Type B pancreatic cell (in vitro differentiated cells): ENCODE measurements at places on chromosomes 5 and 9.

- DNase-seq, result no peak
These were observed 6.2 kb downstream of the PHF2 start for GRCh38 chr9:93582550-93582949.

- no peak for DNase-seq
These were observed 62.0 kb downstream of the SUSD1 start for GRCh38 chr9:112112941-112113681.

DNA sequence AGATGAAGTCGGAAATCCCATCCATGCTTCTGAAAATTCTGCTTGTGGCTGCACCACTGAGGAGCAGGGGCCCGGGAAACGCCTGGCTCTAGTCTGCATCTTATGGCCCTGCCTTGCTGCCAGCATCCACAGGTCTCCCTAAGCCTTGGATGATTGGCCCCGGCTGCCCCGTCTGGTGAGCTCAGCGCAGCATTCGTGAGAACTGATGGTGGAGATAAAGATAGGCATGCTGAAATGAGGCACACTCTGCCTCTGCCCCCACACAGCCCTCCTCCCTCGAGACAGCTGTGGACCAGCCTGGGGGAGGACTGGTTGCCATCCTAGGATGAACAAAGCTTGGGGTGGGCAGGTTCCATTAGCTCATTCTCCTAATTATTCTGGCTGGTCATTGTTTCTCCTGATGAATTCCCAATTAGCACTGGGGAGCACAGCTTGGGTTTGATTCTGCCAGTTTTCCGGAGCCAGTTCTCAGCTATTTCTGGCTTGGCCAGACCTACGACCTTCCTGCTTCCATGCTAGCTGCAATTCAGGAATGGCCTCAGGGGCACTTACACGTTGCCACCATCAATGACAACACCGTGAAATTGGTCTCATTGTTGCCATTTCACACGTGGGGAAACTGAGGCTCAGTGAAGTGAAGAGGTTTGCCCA is 62.8 kb upstream of the CPEB4 start:
- no peak for DNase-seq

- DNase-seq, result no peak
These were observed 103.7 kb upstream of the CD180 start for GRCh38 chr5:67300326-67300725.

GRCh38 chr9:116279230-116279629 is 125.6 kb downstream of the PAPPA start:
- no peak for DNase-seq

DNA sequence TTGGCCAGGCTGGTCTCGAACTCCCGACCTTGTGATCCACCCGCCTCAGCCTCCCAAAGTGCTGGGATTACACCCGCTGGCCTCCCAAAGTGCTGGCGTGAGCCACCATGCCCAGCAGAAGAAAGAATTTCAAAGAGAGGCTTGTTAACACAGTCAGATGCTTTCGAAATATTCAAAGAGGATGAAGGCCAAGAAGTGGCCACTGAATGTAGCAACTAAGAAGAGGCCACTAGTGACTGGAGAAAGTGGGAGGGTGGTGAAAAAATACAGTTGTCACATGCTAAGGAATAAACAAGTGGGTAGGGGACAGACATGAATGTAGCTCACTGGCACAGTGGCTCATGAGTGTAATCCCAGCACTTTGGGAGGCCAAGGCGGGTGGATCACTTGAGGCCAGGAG is 13.0 kb upstream of the TPM2 start:
- DNase-seq, result no peak

DNA sequence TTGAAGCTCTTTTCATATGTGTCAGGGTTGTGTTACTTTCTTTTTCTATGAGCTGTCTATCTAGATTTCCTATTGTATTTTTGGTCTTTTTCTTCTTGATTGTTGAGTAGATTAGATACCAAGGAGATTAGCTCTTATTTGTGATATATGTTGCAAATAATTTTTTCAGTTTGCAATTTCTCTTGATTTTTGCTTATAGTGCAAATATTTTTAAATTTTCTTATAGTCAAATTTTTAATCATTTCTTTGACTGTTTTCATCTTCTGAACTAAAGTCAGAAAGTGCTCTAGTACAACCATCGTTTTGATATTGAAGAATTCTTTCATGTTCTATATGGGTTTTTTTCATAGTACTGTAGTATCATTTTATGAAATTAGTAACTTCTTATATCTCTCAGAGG is 193.7 kb downstream of the OSTF1 start:
- no peak for DNase-seq

GRCh38 chr5:176658007-176658599 is 10.8 kb downstream of the TSPAN17 start:
- no peak for DNase-seq

GRCh38 chr5:68565427-68565826 is 349.9 kb downstream of the PIK3R1 start:
- no peak for DNase-seq

- DNase-seq, result no peak
These were observed 373.9 kb downstream of the CHSY3 start for GRCh38 chr5:130278136-130278535.

DNA sequence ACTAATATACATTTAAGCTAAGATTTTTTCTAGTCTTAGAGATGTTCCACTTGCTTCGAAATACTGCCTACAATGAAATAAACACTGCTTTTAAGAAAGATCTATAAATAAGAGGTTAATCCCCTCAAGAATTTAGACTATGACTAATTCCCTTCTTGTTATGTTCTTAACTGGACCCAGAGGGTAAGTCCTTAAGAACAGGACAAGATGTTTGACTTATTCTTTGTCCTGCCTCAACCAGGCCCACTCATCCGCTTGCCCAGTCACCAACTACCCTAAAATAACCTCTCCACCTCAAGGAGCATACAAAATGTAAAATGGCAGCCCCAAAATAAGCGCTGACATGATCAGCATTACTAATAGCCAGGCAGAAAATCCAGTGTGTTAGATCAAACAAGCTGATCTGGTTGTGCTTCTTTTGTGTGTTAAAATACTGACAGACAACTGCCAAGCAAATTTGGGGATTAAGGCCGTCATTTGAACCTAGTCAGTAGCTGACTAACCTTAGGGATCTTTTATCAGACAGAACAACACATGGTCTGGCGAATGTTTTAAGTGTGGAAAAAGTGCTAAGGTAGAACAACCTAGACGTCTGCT is 93.7 kb upstream of the SMC5 start:
- no peak for DNase-seq

GRCh38 chr5:171524466-171524865 is 105.0 kb downstream of the FGF18 start:
- DNase-seq, result no peak

DNA sequence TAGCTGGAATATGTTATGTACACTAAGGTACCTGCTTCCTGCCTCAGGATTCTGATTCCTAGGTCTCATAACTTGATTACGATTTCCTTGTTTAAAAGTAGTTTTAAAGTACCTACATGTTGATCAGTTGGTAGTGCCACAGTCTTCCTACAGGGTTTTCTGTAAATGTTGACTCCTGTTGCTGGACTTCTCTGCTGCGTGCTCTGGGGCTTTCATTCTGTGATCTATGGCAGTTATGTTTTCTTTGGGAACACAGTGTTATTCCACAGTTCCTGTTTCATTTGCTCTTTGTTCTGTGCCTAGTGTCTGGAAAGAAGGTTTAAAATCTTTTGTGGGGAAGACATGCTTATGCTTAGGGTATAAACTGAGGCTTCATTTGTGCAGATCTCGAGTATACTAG is 343.5 kb downstream of the PLK2 start:
- no peak for DNase-seq

DNA sequence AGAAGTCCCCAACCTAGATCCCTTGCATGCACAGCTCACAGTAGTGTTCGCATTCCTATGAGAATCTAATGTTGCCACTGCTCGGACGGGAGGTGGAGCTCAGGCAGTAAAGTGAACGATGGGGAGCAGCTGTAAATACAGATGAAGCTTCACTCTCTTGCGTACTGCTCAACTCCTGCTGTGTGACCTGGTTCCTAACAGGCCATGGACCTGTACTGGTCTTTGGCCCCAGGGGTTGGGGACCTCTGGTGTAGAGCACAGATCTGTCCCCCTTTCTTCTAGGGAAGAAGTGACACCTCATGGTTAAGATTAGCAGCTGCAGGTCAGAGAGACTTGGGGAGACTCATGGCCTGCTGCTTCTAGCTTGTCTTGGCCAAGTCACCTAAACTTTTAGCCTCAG is 7.1 kb downstream of the ARHGEF28 start:
- DNase-seq, result no peak

- DNase-seq, result no peak
These were observed 2.6 kb downstream of the CTNNAL1 start for GRCh38 chr9:109010746-109011145.

DNA sequence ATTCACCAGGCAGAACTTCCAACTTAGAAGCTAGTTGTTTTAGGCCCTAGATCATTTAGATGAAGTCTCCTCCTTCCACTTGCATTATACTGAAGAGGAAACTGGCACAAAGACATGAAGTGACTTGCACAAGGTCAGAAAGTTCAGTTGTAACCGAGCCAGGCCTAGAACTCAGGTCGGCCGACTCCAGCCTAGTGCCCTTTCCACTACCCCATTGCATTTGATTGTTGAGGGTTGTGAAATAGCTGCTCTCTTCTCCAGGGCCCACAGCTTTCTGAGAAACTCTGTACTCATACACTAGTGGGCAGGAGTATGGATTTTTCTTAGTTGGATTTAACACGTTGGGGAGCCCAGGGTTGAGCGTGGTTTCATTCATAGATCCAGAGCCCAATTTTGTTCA is 5.6 kb downstream of the ZNF462 start:
- no peak for DNase-seq

DNA sequence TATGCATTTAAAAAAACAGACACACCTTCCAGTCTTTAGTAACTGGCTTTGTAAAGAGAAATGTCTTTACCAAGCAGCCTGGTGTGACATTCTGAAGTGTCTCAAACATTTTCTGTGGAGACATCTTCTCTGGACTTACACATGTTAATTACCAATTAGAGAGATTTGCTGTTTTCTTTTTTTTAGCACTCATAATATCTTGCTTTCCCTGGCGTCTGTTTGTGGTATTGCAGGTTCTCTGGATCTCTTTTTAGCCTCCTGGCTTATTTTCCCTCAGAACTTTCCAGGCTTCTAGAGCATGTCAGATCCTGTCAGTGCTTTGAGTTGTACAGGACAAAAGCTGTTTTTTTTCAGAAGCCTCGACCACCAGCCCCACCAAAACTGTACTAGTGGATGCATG is 92.5 kb downstream of the MSX2 start:
- no peak for DNase-seq

DNA sequence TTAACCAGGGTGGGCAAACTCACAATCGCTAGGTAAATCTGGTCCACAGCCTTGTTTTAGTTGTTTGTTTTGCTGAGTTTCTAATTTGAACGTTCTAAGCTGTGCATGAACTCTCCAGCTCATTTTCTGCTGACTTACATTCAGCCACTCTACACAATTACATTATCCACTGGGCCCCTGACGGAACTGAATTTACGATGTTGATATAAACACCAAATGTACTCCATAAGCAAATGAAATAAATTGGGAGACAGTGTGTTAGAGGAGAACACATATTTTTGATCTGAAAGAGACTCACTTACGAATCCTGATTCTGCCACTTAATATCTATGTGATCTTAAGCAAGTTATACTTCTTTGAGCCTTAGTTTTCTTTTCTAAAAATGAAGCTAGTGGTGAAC is 393.4 kb downstream of the ZNF608 start:
- DNase-seq, result no peak

DNA sequence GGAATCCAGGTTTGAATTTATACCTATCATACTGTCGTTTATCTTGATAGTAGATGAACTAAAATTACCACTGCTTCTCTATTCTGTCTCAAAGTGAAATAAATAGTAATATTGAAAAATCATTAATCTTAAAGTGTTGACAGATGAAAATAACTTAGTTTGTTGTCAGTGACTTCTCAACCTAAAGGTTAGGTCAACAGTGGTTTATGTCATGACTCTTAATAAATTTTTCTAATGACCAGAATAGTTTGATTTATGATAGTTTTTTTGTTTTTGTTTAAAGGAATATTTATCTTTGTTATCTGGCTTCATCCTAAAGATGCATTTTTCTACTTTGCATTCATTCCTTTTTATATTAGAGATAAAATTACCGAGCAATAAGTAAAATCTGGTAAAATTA is 81.1 kb downstream of the SLF1 start:
- DNase-seq, result no peak

DNA sequence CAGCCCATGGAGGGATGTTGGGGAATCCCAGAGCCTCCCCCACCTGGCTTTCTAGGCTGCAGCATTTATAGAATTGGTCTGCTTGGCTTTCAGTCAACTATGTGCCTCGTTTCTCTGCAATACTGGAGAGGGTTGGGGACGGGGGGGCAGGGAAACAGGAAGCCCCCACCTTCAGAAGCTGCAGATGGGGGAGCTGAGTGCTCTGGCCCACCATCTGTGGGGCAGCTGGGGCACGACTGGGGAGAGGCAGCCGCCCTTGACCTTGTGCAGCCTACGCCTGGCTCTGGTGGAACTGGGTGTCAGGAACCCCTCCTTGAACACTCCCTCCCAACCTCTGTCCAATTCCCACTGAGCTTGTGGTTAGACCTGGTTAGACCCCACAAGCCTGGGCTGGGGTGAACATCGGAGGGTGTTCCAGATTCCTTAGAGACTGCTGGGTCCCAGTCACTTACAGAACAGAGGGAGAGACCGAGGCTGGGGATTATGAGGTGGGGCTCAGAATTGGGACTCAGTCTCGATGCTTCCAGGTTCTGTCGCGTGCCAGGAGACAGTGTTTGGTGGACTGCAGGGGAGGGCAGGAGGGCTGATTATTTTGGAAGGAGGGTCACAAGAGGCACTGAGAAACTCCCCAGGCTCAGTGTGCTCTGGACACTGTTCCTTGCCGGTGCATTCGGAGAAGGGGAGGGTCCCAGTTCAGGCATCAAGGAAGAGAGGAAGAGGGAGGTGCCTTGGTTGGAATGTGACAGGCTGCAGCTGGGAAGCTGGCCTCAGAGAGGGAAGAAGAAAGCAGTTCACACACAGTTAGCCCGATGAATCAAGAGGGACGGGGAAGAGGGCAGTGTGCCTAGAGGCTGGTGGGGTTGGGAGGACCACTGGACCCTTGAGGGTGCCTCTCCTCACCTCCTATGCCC is 25.6 kb downstream of the COL27A1 start:
- DNase-seq, result no peak

- DNase-seq, result no peak
These were observed 555.4 kb upstream of the CLINT1 start for GRCh38 chr5:158414333-158414762.

GRCh38 chr5:128274441-128274840 is 190.9 kb downstream of the SLC12A2 start:
- DNase-seq, result no peak

DNA sequence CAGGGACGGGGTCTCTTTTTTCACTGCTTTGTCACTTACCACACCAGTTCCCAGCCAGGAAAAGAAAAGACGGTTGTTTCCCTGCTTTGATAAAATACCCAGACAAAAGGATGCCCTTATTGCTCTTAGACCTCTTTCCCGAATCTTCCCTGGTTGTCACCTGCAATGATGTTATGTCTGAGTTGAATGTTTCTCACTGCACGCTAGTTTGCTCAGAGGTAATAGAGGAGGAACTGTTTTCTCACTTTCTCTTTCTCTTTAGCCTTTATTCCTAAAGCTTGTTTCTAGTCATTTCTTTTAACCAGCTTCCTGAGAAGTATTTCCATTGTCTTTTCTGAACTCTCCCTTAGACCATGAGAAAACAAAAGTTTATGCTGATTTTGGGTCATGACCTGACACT is 32.9 kb downstream of the ACER2 start:
- no peak for DNase-seq

- no peak for DNase-seq
These were observed 64.0 kb downstream of the SFXN1 start for GRCh38 chr5:175542232-175542965.

GRCh38 chr5:149939546-149939945 is 5.0 kb downstream of the PDE6A start:
- no peak for DNase-seq

- DNase-seq, result no peak
These were observed 76.1 kb downstream of the SHB start for GRCh38 chr9:37992924-37993349.

- DNase-seq, result no peak
These were observed 17.7 kb downstream of the TTLL11 start for GRCh38 chr9:122075135-122076030.
